ENCODE measurements at places on chromosomes 16 and 17.

- no peak for DNase-seq
Observed at GRCh38 chr16:81636298-81636993, 142.6 kb upstream of the PLCG2 start.

- no peak for DNase-seq
Observed at GRCh38 chr16:4846503-4846900, 586 bp downstream of the GLYR1 start.

GRCh38 chr17:71760062-71760720 is 360.6 kb upstream of the SOX9 start:
- DNase-seq: no peak

DNA sequence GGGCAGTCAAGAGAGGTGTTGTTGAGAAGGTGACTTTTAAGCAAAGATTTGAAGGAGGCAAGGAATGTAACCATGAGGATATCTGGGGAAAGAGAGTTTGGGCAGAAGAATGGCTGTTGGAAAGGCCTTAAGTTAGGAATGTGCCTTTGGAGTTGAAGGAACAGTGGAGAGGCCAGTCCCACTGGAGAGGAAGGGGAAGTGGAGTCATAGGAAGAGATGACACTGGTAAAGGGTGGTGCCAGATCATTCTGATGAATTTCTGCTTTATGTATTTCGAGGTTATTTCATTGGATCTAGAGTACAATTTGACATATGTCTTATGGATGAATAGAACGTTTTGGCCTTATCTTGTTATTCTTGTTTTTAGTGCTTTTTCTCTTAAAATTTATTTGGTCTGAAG is 93.5 kb downstream of the WWP2 start:
- no peak for DNase-seq

DNA sequence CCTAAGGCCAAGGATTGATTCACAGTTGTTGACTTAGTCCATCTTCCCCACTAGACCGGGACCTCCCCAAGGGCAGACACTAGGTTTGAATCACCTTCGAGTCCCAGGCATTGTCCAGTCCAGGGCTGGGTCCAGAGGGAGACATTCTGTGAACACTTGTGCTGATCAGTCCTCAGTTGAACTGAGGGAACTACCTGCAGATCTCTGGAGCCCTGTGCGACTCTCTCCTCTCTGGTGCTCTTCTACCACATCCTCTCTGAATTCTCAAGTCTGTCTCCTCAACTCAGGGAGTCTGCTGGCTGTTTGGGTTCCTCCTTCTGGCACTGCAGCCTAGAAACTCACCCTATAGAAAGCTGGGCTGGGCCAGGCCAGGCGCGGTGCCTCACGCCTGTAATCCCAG is 10.8 kb downstream of the ZNF232 start:
- DNase-seq: no peak
